Fibroblast of villous mesenchyme (primary cell): ENCODE measurements at places on chromosomes 6 and 20.

GRCh38 chr6:135014353-135014832 lies 40.2 kb downstream of the HBS1L start:
- no peak for DNase-seq

- peak; percentile 4 for DNase-seq
These were observed 279.6 kb downstream of the NRN1 start for GRCh38 chr6:5726976-5727718.

DNA sequence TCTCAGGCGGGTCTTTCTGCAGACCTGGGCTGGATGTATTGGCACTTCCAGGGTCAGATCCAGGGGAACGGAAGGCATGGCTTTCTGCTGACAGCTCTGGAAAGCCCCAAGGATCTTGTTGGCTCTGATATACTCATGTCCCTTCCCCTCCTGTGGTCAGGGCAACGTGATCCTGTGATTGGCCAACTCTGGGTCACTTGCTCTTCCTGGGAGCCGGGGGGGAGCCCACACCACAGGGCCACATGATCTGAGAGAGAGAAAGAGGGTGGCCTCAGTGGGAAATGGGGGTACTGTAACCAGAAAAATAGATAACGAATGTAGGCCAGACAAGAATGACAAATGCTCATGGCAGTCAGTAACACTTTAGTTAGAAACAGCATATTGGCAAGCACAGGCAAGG lies 223.0 kb downstream of the NFATC2 start:
- no peak for DNase-seq

DNA sequence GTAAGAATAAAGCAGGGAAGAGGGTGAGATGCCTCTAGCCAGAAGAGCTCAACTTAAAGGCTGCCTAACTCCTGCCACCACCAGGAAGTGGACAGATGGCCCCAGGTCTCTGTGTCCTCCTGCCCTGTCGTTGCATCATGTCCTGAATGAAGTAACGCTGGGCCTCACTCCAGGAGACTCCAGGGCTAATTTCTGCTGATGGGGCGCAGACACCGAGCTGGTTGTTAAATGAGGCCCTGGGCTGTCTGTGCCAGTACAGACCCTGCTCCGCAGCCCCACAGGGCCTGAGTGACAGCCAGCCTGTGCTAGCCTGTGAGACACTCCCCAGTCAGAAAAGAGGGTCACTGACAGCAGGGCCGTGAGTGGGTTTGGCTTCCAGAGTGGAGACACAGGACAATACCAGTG lies 6.5 kb downstream of the IP6K3 start:
- peak; percentile 16 for DNase-seq

DNA sequence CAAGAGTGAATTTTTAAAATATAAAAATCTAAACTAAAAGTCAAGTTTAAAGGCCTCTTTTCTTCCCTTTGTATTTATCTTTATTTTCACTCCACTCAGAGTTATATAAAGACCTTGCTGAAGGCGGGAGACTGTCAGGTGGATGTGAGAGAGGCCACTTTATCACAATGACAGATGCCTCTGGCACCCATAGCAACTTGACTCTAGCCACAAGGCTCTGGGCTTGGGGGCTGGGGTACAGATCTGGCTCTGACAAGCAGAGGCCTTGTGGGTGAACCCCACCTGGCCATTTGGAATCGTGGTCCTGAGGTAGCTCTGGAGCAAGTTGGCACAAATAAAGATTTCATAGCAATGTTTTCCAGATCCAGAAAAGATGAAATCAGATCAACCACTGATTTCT lies 417.2 kb downstream of the RFPL4B start:
- DNase-seq, result no peak
